ENCODE measurements at places on chromosomes 6 and 20.

DNA sequence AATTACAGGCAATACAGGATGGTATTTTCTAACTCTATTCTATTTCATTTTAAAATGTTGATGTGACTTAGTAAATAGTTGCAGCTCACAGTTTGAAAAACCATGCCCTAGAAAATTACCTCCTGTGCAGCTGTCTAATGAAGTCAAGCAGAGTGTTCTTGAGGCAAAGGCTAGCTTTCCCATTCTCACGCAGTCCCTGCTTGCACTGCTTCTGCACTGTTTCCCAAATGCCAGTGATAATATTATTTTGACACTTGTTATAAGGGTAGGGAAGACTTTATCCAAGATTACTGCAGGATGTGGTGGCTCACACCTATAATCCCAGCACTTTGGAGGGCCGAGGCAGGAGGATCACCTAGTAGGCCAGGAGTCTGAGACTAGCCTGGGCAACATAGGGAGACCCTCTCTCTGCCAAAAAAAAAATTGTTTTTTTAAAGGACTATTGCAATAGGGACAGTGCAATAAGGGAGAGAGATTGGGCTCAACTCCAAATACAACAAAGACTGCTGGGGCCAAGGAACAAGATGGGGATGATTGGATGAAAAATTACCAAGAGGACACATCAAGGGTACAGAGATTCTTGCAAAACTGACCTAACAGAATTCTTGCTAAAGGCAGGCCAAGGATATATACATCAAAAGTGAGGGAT is 196.1 kb downstream of the LY86 start:
- DNase-seq = no peak

GRCh38 chr6:64516393-64516792 is 880.8 kb downstream of the PHF3 start:
- DNase-seq = no peak

GRCh38 chr6:50143011-50143719 is 93.4 kb upstream of the DEFB112 start:
- no peak for DNase-seq

- no peak for DNase-seq
These were observed 11.2 kb downstream of the TCFL5 start for GRCh38 chr20:62850333-62850974.

DNA sequence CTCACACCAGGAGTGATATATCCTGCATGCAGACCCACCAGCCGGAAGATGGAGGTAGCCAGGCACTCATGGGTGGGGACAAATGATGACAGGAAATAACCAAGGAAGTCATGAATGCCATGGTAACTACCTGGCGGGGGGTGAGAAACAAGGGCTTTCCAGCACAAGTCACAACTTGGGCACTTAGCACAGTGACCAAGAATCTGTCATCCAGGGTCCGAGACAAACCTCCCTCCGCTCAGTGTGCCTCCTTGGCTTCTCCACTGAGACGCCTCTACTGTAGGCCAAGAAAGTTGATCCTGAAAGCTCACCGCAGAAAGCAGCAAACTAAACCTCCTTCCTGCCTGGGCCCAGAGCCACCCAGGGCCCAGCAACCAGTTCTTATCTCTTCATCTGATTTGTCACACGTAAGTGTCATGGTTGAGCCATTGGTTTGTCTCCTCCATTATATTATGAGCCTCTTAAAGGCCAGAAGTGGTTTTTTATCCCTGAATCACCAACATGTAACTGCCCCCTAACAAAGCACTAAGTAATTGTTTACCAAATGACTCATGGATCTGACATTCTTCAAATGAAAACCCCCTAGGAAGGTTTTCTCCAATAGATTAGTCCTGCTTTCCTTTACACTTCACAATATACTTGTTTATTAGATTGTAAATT is 84.3 kb upstream of the TAB2 start:
- peak; percentile 69 for DNase-seq

DNA sequence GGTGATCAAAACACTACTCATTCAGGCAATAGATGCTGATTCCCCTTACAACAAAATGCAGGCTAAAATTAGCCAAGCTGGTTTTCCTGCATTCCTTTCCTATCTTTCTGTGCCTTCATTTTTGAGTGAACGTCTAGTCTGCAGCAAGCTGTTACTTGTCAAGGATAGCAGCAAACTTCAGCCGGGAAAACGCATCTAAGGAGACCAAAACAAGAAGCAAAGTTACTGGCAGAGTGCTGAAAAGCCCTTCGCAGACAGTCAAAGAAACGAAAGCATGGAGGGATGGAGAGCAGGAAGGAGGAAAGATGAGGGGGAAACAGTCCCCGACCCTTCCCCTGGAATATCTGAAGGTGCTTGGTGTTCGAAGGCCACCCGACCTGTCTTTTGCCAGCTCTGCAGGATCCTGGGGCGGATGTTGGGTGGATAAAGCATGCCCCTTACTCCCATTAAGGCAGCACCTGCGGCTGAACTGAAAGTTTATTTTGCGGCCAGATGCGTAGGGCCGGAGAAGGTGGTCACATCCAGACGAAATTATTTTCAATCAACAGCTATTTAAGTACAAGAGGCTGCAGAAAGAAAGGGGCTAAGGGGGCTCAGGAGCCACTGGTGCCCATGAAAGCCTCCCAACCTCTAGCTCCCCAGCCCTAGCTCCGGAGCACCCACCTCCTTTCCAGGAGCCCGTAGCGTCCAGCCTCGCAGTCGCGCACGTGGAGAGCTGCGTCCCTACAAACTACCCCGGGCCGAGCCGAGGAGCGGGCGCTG is 538 bp downstream of the FERMT1 start:
- no peak for DNase-seq

- no peak for DNase-seq
These were observed 158.1 kb downstream of the WDR27 start for GRCh38 chr6:169543704-169544103.

- no peak for DNase-seq
These were observed 371.7 kb upstream of the MMS22L start for GRCh38 chr6:97654674-97655073.

DNA sequence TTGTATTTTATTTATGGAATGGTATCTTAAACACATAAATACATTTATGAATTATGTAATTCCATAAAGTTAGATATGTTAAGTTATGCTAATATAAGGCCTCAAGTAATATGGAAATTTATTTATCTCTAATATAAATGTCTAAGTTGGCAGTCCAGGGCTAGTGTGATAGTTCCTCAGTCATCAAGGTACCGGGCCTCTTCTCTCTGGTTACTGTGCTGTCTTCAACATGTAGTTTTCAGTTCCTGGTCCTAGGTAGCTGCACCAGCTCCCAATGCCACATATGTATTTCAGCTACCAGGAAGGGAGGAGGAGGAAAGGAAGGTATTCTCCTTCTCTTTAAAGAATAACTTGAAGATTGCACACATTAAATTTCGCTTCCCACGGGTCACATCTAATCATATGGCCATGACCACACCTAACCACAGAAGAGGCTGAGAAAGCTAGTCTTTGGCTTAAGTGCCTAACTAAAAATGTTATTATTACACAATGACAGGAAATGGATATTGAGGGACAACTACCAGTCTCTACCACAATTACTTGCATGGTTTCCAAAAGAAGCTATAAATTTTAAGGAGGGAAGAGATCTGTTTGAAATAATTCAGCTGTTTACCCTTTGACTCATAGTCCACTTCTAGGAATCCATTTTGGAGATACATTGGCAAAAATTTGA is 68.6 kb downstream of the BCKDHB start:
- no peak for DNase-seq

DNA sequence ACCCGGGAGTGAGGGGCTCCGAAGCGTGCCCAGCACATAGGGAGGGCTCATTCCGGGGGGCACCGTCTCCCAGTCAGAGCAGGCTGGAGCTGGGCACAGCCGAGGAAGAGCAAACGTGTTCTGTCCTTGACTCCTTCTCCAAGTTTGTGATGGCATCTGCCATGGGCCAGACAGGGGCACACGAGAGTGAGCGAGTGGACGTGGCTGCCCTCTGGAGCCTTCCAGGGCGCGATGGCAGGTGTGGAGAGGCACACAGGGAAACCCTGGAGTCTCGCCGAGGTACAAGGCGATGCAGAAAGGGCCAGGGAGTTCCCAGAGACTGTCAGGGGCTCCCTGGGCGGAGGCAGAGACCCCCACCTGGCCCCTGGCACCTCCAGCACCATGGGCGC is 9.9 kb upstream of the GATA5 start:
- no peak for DNase-seq

DNA sequence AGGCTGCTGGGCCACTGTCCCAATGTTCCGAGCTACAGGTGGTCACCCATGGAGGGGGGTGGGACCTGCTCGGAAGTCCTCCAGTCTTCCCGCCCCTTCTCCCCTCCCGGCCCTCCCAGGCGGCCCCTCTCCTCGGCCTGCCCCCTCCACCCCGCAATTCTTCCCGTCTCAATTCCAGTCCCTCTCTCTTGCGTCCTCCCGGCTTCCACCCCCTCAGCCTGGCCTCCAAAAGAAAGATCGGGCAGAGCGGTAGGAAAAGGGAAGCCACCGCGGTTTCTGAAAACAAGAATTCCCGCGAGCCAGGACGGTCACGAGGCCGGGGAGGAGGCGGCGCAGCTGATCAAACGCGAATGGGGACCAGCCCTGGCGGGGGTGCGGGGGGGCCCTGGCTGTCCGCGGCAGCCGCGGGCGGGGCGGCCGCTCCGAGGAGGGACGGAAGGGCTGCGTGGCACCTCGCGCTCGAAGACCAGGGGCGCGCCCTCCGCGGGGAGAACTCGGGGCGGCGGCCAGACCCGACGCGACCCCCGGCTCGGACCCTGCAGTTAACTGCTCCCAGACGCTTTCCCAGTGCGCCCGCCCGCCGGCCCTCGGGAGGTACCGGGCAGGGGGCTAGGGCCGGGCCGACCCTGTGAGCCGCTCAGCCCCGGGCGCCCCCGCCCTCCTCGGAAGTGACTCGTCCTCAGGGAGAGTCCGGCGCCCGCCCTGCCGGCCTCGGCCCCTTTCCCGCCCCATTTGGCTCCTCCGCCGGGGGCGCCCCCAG is 1.0 kb downstream of the PXDC1 start:
- peak; percentile 5 for DNase-seq

DNA sequence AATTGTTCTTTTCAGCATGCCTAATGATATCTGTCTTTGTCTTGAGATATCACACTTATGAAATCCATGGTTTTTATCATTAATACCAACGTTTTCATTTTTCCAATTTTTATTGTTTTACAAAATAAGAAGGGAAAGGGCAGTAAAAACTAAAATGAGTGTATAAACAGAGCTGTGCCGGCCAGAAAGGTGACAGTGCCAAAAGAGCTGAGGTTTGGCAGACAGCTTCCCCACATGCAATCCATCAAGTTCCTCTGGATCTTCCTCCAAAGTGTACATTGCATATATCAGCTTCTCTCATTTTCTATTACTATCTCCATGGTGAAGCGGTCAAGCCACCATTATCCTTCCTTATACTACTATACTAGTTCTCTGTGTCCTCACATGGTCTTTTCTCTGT is 10.1 kb upstream of the TMEM244 start:
- no peak for DNase-seq

DNA sequence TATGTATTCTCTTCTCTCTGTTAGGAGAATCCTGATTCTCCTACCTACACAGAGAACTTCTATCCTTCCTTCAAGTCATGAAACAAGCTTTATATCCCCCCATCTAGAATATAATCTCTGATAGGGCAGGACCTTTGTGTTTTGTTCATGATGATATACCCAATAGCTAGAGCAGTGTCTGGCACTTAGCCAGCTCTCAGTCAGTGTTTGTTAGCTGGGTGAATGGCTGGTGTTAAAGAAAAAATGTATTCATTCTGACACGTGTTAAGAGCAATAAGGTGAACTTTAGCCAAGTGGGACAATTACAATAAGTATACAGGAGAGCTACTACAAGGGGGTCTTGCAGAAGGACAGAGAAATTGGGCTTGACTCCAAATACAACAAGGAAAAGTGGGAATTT is 34.3 kb upstream of the TNFRSF21 start:
- DNase-seq = no peak

GRCh38 chr6:36102853-36103252 is 27.5 kb upstream of the MAPK13 start:
- no peak for DNase-seq

GRCh38 chr6:84344005-84344404 is 116.6 kb upstream of the CEP162 start:
- no peak for DNase-seq

DNA sequence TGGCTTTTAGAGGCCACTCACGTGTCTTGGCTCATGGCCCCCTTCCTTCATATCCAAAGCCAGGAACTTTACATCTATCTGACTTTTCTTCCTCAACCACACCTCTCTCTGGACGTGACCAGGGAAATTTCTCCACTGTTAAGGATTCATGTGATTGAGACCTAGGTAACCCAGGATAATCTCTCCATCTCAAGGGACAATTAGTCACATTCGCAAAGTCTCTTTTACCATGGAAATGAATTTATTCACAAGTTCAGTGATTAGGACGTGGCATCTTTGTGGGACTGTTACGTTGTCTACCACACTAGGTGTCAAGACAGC is 227.5 kb upstream of the RAB32 start:
- DNase-seq = no peak

- DNase-seq = no peak
These were observed 87.8 kb downstream of the SLC16A10 start for GRCh38 chr6:111175109-111175508.

GRCh38 chr20:9635750-9636149 is 121.4 kb downstream of the LAMP5 start:
- no peak for DNase-seq

- DNase-seq = no peak
These were observed 260.6 kb downstream of the PRL start for GRCh38 chr6:22036275-22036674.

GRCh38 chr6:169830876-169831275 is 79.5 kb downstream of the ERMARD start:
- no peak for DNase-seq

GRCh38 chr6:170522565-170523183 is 30.4 kb downstream of the PSMB1 start:
- no peak for DNase-seq

DNA sequence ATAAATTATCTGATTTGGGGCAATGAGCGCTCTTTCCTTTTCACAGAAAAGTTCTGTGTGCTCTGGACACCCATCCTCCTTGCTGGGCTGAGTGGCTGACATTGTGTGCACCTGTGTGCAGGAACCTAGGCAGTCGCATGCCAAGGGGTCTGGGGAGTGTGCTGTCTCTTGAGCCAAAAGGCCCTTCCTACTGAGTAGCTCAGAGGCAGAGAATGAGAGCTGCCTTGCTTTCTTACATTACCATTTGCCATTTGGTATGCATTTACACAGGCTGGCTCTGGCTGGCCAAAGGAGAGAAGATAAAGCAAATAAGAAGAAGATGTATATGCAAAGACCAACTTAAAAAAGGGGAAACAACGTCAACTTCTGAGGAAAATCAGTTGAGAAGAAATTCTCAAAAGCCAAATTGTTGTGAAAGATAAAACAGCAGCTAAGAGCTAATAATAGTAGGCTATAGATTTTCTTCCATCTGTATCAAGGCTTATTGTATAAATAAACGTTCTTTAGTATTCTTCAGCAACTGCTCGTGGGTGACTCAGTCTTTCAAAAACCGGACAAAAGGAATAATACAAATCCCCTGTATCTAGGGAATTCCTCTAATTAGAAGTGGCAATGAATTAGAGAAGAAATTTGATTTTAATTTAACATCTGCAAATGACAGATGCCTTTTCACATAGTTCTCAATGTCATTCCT is 121.9 kb downstream of the INSM1 start:
- no peak for DNase-seq

All from CD4-positive, alpha-beta T cell treated with Interleukin-6 at 100 ng/mL for 8 hours (primary cell).